CD4-positive, alpha-beta T cell treated with Interleukin-6 for 4 hours (primary cell): ENCODE measurements at places on chromosomes 6 and 20.

GRCh38 chr6:33213989-33214335 lies 5.7 kb downstream of the RING1 start:
- DNase-seq = no peak

- DNase-seq = no peak
Measured at GRCh38 chr6:35063701-35064280, 77.3 kb downstream of the TCP11 start.

DNA sequence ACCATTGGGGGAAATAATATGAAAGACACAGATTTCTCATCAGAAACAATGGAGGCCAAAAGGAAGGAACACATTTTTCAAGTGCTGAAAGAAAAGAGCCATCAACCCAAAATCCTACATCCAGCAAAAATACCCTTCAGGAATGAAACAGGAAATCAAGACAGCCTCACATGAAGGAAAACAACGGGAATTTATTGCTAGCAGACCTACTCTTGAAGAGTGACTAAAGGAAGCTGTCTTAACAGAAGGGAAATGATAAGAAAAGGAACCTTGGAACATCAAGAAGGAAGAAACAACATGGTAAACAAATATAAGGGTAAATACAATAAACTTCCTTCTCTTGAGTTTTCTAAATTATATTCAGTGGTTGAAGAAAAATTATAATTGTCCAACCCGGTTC lies 44.2 kb downstream of the RNF24 start:
- no peak for DNase-seq

DNA sequence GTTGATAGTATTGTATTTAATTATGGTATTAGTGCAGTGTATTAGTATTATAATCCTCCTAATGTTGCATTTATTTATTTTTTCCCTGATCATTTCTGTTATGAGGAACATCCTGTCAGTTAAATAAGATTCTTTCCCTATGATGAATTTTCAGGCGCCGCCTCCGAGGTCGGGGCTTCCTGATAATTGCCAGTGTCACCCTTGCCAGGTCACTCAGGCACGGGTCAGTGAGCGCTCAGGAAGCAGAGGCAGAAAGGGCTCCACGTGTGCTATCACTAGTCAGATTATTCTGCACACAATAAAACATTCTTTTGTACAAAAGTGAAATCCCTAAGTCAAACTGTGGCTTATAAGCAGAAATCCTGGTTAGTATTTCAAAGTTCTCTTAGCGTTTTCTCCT lies 64.8 kb downstream of the TSHZ2 start:
- DNase-seq = no peak

- DNase-seq = no peak
Measured at GRCh38 chr6:47741807-47742206, 40.0 kb upstream of the OPN5 start.

- no peak for DNase-seq
Measured at GRCh38 chr20:49886571-49887213, 28.6 kb downstream of the SPATA2 start.

- no peak for DNase-seq
Measured at GRCh38 chr20:37898233-37899104, 4.5 kb upstream of the VSTM2L start.

DNA sequence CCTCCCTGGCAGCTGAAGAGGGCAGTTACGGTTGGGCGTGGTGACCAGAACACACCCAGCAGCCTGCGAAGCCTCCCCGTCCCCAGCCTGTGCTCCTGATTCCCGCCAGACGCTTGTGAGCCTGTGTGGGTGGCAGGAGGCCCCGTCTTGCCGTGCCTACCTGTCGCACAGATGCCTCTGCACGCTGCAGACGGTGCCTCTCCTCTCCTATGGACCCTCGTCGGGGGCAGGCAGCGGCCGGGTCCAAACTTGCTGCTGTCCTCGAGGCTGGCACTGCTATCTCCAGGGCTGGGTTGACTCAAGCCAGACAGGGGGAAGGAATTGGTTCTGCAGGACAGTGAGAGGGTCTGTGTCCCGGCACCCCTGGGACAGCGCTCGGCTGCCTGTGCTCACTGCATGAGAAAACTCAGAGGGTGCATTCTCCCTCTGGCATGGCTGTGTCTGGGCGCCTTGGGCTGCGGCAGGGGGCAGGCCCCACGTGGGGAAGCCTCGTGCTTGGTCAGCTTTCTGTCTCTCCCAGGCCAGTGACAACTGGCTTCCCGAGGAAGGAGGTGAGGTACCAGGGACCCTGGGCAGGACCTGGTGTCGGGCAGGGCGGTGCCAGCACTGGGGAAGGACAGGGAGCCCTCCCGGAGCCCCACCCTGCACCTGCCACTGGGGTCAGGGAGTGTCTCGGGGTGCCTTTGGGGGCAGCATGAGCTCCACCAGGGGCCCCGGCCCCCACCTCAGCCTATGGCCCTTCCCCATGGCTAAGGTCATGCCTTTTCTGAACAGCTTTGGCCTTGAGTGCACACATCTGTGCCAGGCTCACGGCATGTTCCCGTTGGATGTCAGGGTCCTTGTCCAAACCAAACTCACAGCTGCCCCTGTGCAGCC lies 127.5 kb downstream of the TAF4 start:
- no peak for DNase-seq
